Putamen (tissue), 1 donor: ENCODE measurements at places on chromosomes 6 and 20.

GRCh38 chr6:108737594-108738546, 110.4 kb upstream of the ARMC2 start:
- no peak for DNase-seq

DNA sequence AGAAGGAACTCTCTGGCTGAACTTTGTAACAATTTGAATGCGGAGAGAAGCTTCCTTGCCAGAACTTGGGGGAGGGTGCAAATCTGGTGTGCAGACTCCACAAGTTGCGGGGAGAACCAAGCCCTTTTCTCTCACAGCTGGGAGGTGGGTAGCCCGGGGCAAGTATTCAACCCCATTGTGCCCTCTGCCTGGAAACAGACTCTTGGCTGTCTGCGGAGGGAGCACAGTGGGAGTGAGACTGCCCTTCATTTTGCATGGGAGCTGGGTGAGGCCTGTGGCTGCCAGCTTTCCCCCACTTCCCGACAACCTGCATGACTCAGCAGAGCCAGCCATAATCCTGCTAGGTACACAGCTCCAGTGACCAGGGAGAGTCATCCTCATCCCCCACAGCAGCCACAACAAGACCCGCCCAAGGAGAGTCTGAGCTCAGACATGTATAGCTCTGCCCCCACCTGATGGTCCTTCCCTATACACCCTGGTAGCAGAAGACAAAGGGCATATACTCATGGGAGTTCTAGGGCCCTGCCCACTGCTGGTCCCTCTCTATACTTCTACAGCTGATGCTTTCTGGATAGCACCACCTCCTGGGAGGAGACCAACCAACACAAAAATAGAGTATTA, 29.4 kb upstream of the TPD52L1 start:
- DNase-seq, result no peak

- DNase-seq, result no peak
Measured at GRCh38 chr20:38658879-38659596, 57.4 kb downstream of the ARHGAP40 start.

- no peak for DNase-seq
Measured at GRCh38 chr6:50025258-50025657, 3.5 kb upstream of the DEFB110 start.

GRCh38 chr20:49593466-49594142, 25.7 kb upstream of the PTGIS start:
- DNase-seq, result no peak

DNA sequence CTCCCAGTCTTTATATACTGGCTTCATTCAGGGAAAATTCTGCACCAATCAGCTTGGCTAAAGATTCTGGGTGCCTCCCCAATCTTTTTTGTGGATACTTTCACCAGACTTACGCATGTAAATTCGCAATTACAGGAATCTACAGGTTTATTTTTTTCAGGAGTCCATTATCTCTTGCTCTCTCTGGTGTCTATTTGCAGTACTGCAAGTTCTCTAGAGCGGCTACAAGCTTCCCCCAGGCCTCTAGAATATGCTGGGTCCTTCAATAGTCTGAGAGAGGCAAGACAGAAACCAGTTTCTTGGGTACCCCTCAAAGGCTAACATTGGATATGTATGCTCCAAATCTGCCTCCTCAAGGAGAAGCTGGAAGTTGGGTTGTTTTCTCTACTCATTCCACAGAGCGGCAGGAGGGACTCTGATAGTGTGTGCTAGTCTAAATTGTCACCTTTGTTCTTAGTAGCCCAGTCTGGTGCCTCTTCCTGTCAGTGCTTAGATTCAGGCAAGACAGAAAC, 58.5 kb downstream of the SUN5 start:
- DNase-seq, result no peak

GRCh38 chr6:161011492-161012480, 20.2 kb downstream of the MAP3K4 start:
- DNase-seq, result no peak

GRCh38 chr6:20715135-20715806, 181.0 kb downstream of the CDKAL1 start:
- no peak for DNase-seq

DNA sequence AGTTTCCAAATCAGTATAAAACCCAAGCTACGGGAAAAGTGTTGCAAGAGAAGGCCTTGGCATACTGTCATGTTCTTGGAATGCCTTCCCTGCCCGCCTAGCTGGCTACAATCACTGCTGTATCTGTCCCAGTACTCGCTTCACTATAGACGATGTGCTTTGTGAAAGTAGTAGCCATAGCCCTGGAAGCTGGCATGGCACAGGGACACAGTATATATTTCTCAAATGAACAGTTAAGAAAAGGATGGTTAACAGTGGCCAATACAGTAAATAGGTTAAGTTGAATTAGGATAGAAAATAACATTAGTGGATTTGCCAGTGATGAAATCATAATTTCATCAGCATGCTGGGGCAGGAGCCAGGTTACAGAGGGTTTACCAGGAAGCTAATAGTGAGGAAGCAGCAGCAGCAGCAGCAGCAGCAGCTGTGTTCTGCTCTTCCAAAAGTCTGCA, 499.3 kb downstream of the CDKAL1 start:
- no peak for DNase-seq

- DNase-seq, result no peak
Measured at GRCh38 chr20:36854348-36855240, 21.3 kb upstream of the TLDC2 start.

DNA sequence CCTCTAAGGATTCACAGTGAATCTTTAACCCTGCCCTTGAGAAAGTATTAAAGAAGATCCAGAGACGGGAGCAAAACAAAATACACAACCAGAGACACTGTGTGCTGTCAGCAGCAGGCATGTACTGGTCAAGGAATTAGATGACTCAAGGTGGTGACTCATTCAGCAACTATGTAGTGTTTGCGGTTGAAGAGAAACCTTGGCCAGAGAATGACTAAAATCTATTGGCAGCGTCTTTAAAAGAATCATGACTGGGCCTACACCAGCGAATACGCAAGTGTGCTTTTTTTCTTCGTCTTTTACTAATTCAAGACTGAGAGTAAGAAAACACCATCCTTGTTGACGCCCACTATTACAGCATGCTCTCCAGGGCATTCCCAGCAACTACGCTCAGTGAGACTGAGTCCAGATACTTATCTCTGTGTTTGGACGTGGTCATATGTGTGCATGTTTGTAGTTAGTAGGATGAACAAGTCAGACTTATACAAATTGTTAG, 72.4 kb upstream of the BACH2 start:
- DNase-seq, result peak; percentile 24

DNA sequence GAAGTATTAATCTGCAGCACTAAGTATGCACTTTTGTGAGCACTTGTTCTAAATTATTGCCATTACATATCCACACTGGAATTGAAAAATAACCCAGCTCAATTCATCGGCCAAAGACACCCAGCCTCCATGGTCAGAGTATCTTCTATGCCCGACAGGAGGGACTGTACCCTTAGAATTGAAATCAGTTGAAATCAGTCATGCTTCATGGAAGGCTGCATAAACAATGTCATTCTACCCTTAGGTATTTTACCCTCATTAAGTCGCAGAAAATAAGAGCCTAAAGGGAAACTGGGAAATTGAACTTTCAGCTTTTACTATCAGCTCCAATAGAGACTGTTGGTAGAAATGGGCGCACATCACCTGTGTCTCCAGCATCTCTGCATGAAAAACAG, 2.9 kb upstream of the RAMACL start:
- DNase-seq, result no peak

DNA sequence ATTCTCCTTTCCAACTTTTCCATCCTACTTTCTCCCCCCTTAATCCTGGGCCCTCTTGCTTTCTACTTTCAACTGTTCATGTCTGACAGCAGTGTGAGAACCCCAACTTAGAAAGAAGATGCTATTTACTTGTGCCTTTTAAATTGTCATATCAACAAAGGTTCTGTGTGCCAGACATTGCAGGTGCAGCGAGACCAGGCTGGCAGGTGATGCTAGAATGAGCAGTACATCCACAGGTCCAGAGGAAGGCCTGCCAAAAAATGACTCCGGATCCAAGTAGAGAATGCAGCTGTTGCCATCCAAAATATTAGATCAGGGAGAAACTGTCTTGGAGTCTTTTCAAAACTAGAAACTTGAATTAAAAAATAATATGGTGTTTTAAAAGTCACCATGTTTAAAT, 510.5 kb downstream of the LMBRD1 start:
- DNase-seq, result no peak

GRCh38 chr6:90375681-90376439, 79.2 kb upstream of the BACH2 start:
- no peak for DNase-seq

- peak; percentile 52 for DNase-seq
Measured at GRCh38 chr20:4170621-4171537, 155.5 kb upstream of the RNF24 start.

DNA sequence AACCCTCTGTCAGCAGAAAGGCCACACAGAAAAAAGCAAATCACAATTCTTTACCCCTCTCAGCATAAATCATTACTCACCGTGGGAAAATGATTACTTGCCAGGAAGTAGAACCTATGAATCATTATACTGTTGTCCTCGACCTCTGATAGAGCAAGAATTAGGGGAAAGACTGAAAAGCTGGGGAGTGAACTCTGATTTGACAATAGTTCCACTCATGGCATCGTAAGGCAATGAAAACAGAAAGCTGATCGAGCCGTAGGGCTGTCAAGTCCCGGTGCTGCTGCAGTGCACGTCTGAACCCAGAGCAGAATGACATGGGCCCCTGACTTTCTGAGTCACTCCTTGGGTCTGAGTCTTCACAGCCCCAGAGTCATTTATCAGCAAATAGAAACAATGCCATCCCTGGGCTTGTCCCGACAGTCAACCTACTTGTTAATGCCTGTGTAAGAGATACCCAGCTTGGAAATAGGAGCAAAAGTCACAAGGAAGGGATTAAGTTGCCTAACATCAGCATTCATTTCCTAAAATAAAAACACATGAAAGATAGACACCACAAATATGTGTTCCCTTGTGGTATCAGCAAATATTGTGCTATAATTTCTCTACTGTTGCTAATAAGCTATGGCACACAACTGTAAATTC, 224.8 kb upstream of the MARCKS start:
- no peak for DNase-seq
